Naive thymus-derived CD8-positive, alpha-beta T cell (primary cell): ENCODE measurements at places on chromosomes 5 and 9. TPM values are rescaled to one million over a fixed set of nuclear protein-coding genes. Genes with fewer than 3 reads are reported as not detected.
A peak's percentile ranks its signal among the peaks of the same experiment; 100 is the strongest.

GRCh38 chr9:88184976-88185375 lies 46.7 kb upstream of the SPATA31C2 start:
- DNase-seq: no peak

- DNase-seq: no peak
These were observed 5.4 kb upstream of the GNE start for GRCh38 chr9:36263683-36264082.

Gene SLC6A7
- not detected for total RNA-seq

DNA sequence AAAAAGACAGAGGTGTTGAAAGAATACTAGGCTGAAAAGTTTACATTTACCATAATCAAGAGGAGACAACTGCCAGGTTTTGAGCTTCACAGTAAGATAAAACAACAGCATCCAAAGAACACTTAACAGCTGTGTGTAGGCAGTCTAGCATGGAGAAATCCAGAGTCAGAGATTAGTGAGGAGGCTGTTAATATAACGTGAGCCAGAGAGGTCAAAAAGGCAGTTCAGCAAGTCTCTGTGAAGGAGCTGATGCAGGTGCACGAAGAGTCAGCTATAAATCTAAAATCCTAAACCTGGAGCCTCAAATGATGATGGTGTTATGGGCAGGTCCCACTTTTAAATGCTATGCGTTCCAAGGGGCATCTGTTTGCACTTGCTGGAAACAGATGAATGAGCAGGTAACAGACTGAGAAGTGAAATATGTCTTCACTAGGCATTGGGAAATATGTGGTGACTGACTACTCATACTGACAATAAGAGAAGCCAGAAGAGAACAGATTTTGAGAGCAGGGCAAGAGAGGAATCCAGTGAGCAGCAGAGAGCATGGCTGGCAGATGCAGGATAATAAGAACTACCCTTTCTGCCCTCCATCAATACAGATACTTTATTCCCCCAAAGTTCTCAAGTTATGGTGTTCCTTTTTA lies 8.7 kb downstream of the APTX start:
- DNase-seq: no peak

DNA sequence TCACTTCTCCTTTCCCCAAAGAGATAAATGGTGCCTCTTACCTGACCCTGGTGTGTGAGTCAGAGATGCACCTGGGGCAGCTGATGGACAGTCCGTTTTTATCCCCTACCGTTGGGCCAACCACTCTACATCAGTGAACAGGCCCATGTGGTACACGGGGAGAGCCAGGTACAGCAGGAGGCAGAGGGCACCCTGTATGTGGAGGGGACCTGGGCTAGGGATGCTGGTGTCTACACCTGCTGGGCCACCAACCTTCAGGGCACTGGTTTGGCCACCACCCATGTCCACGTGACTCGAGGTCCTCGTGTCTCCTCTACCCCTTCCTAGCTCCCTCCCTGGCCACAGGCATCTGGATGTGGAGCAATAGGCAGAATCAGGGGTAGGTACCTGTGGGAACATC lies 22.7 kb upstream of the ANXA6 start:
- DNase-seq: no peak

GRCh38 chr5:3778000-3778550 lies 182.4 kb downstream of the IRX1 start:
- no peak for DNase-seq

- no peak for DNase-seq
These were observed 605.4 kb downstream of the PTPRD start for GRCh38 chr9:10007356-10007755.

DNA sequence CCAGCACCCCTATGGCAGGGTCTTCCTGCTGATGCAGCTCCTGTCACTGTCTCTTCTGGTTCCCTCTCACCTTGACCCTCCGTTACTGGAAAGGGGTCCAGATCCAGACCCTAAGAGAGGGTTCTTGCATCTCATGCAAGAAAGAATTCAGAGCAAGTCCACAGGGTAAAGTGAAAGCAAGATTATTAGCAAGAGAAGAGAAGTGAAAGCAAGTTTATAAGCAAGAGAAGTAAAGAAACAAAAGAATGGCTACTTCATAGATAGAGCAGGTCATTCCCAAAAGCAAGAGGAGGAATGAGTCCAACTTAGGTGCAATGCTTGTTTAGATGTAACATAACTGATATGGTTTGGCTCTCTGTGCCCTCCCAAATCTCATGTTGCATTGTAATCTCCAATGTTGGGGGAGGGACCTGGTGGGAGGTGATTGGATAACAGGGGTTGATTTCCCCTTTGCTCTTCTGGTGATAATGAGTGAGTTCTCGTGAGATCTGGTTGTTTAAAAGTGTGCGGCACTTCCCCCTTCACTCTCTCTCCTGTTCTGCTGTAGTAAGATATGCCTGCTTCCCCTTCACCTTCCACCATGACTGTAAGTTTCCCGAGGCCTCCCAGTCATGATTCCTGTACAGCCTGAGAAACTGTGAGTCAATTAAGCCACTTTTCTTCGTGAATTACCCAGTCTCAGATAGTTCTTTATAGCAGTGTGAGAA lies 183.3 kb downstream of the MED10 start:
- DNase-seq: no peak

- DNase-seq: no peak
These were observed 61.9 kb upstream of the MEGF10 start for GRCh38 chr5:127228540-127229184.

Gene C9orf50
- total RNA-seq: not detected

Gene PCDHGA9
- 0.19 TPM for total RNA-seq

DNA sequence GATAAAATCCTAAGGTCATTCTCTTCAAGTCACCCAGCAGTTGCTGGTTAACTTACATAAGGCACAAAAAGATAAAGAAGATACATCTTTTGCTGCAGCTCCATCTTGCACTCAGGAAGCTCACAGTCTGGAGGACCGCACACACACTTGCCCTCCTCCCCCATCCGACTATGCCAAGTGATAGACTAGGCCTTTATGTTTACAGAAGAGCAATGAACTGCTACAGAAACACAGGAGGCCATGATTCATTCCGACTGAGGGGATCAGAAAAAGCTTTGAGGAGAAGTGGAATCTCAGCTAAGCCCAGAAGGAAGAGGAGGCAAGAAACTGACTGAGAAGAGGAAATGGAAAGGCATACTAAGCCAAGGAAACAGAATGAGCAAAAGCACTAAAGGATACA lies 17.4 kb downstream of the NRG2 start:
- DNase-seq: no peak

DNA sequence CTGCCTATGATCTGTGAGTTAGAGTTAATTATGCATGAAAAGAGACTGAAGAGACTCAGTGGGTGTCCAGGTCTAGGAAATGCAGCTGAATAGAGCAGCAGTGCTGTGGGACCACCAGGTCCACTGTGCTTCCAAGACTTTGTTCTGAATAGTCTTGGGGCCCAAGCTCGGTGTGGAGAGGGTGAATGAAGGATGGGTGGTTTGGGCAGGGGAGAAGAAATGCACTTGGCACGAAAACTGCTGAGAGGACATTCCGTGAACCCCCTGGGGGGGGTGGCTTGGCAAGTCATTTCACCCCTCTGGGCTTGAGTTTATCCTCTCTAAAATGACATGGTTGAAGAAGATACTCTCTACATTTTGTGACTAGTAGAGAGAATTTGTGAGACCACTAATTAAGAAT lies 36.0 kb upstream of the GOLPH3 start:
- DNase-seq: no peak

- no peak for DNase-seq
These were observed at the start of gene PHYHD1 for GRCh38 chr9:128920381-128921058. PHYHD1 (plus strand) TSS chr9:128920982; CDS start chr9:128922324, 1,342 bp downstream.

DNA sequence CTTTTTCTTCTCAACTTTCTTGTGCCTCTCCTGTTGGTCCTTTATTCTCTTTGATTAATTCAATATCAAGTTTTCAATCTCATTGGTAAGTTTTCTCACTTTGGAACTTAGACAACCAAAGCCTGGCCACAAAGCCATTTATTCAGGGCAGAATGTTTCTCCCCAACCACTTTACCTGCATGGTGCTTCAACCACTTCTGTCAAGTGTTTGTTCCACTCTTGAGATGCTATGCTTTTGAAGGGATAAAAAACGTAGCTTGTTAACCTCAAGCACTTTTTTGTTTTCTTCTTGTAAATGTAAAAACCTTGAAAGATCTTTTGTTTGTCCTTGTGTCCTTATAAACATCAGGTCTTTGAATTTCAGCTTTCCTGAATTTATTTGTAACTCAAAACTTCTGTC lies 966.7 kb downstream of the MAT2B start:
- no peak for DNase-seq

DNA sequence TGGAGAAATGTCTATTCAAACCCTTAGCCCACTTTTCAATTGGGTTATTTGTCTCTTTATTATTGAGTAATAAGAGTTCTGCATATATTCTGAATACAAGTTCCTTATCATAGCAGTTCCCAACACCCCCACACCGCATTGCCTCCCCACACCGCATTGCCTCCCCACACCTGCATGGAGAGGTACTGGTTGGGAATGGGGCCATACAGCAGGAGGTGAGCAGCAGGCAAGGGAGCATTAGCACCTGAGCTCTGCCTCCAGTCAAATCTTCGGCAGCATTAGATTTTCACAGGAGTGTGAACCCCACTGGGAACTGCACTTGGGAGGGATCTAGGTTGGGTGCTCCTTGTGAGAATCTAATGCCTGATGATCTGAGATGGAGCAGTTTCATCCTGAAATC lies 10.6 kb upstream of the SAP30L start:
- no peak for DNase-seq

Gene ZNF354C
- total RNA-seq: 12.3 TPM

GRCh38 chr9:133532937-133533668 lies 1.4 kb upstream of the ADAMTSL2 start:
- DNase-seq: peak; percentile 78

- DNase-seq: no peak
These were observed 38.3 kb upstream of the DAB2IP start for GRCh38 chr9:121613009-121613752.

GRCh38 chr9:80158131-80158530 lies 586.4 kb downstream of the TLE4 start:
- DNase-seq: no peak

DNA sequence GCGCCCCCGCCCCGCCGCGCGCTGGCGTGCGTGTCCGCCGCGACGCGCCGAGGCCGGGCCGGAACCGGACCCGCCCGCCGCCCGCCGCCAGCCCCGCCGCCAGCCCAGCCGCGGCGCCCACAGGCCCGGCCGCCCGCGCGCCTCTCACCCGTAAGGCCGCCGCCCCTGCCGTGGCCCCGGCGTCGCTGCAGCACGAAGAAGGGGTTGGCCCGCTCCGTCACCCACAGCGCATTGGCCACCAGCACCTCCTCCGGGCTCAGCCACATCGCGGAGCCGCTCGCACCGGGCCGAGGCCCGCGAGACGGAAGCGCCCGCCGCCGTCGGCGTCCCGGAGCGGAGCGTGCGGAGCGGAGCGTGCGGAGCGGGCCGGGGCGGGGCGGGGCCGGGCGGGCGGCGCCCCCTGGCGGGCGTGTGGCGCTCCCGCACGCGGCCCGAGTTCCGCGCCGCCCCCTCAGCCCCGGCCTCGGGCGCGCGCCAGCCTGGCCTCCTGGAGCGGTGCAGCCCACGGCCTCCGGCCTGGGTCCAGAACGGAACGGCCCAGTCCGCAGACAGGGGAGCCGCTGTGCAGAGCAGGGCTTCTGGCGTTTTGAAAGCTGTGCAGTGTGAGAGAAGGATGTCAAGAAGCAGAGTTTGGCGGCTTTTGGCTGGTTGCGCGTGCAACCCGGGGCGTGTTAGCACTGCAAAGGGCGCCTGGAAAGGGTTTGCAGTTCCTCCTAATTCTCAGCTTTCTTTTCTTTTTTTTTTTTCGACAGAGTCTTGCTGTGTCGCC lies at the start of gene TBC1D9B:
TBC1D9B (minus strand) TSS at position 342 of the 769 bp plus-strand sequence; CDS start at position 266, 76 bp downstream.
- DNase-seq: peak; percentile 86

Gene DHX29
- 23.9 TPM for total RNA-seq

DNA sequence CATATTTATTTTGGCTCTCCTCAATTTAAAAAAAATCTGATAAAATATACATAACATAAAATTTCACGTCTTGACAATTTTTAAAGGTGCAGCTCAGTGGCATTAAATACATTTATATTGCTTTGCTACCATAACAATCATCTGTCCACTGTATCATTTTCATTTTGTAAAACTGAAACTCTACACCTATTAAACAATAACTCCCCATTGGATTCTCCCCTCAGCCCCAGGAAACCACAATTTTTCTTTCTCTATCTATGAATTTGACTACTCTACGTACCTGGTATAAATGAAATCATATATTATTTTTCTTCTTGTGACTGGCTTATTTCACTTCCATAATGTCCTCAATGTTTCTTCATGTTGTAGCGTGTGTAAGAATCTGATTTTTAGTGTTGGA lies 563.5 kb downstream of the PRR16 start:
- DNase-seq: no peak

DNA sequence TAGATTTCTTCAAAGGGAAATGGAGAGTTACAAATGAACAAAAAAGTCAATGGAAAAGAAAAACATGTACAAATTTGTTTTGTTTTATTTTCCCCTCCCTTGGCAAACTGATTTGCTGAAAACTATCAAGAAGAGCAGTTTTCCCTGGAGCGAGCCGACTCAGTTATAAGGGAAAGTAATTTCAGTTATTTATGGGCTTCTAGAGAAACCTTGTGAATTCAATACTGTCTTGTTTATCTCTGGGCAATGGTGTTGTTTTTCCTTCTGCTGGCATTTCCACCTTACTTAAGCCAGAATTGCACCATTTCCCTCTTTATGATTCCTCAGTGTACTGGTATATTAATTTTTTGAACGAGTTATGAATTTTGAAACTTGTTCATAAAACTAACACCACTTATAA lies 1163.6 kb downstream of the CDH12 start:
- no peak for DNase-seq

Gene DMGDH
- not detected for total RNA-seq

Gene PPP3R2
- total RNA-seq: not detected

GRCh38 chr9:120291050-120291449 lies 288.9 kb downstream of the CDK5RAP2 start:
- no peak for DNase-seq

Gene SH3PXD2B
- total RNA-seq: 0.47 TPM

Gene IL31RA
- not detected for total RNA-seq

GRCh38 chr9:70749066-70749465 lies 334.6 kb upstream of the KLF9 start:
- no peak for DNase-seq

DNA sequence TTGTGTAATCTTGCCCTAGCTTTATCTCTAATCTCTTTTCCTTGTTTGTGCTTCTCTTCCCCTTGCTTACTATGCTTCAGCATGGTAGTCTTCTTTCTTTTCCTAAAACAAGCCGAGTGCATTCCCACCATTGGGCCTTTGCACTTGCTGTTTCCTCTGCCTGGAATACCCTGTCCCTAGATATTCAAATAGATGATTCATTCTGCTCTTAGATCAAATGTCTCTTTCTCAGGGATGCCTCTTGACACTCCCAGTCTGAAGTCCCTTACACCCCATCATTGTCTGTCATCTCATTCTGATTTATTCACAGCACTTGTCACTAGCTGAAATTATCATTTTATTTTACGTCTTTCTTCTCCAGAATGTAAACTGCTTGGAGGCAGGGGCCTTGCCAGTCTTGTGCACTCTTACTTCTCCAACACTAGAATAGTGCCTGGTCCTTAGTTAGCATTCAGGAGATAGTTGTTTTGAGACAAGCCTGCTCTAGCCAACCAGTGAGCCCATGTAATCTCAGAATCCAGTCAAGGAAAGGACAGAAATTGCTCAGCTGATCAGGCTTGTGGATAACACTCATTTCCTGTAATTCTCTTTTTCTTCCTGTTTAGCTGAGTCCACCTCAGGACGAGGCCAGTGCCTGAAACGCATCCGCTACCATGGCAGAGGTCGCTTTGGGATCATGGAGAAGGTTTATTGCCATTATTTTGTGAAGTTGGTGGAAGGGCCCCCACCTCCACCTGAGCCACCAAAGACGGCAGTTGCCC lies 25.4 kb downstream of the MRPL22 start:
- no peak for DNase-seq

- no peak for DNase-seq
These were observed 66.3 kb downstream of the RCL1 start for GRCh38 chr9:4859035-4859434.

Gene CNTNAP3
- not detected for total RNA-seq
